A673 (cell line): ENCODE measurements at places on chromosomes 6 and 20. TPM values are rescaled to one million over a fixed set of nuclear protein-coding genes. Genes with fewer than 3 reads are reported as not detected.

Gene CAGE1
- 0.19 and 0.31 TPM in 2 replicates for total RNA-seq

Gene TEAD3
- 10.3 and 17.0 TPM in 2 replicates for total RNA-seq

Gene GCNT2
- 0.28 and 0.70 TPM in 2 replicates for total RNA-seq

Gene BPIFB1
- total RNA-seq: not detected in 2 replicates

Gene LTB
- not detected in 2 replicates for total RNA-seq
